CD4-positive, alpha-beta T cell treated with Interferon alpha-2 for 1 hour (primary cell): ENCODE measurements at places on chromosomes 16 and 17.

DNA sequence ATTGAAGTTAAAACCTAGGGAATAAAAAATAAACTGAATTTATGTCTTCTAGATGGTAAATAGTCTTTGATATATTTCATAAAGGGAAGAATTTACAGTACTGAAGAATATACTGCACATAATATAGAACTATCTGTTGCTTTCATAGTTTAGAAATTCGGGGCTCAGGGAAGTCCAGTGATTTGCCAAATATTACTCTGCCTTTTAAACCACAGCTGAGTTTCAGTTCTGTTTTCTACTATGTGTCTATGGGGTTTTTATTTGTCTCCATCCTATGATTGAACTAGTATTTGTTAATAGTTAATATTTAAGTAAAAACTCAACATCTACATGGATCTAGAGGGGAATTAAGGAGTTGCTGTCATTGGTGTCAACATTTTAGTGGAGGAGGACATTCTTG, 715.0 kb upstream of the CDH8 start:
- no peak for DNase-seq

DNA sequence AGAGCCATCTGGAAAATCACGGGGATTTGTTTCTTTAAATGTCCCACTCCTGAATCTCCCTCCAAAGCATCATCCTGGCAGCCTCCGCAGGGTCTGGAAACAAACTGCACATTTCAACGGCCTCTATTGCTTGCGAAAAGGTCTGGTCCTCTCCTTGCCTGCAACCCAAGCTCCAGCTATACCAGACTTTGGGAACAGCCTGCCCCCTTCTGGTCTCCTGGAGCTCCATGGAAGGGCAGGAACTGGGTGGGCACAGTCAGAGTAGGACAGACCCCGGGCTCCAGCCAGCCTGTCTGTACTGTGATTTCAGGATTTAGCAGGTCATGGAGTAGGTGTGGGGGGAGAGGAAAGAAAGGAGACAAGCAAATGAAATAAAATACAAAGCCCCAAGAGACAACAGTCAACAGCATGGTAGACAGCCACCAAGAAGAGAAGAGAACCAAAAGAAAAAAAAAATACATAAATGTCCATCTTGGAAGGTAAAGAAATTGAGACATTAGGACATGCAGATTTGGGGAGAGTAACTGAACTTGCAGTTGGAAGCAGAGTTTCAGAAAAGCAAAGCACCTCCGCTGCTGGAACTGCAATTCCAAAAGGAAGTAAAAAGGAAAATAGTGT, 2.7 kb downstream of the XYLT1 start:
- peak; percentile 51 for DNase-seq

DNA sequence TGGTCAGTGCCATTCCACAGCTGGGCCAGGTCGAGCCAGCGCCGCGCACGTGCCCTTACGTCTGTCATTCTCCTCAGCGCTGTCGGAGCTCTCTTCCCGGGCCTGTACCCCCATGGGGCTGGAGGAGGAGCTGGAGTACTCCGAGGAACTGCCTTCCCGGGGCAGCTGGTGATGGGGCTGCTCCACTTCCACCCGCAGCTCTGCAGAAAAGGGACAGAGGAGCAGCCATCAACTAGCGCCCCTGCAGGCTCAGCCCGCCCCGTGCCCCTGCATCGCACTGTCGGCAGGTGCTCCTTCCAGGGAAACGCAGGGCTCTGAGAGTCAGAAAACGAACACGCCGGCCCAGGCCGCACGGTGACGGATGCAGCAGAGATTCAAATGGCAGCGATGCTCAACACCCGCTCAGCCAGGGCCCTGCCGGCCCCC, 20.9 kb downstream of the MAP1LC3B start:
- DNase-seq: no peak

DNA sequence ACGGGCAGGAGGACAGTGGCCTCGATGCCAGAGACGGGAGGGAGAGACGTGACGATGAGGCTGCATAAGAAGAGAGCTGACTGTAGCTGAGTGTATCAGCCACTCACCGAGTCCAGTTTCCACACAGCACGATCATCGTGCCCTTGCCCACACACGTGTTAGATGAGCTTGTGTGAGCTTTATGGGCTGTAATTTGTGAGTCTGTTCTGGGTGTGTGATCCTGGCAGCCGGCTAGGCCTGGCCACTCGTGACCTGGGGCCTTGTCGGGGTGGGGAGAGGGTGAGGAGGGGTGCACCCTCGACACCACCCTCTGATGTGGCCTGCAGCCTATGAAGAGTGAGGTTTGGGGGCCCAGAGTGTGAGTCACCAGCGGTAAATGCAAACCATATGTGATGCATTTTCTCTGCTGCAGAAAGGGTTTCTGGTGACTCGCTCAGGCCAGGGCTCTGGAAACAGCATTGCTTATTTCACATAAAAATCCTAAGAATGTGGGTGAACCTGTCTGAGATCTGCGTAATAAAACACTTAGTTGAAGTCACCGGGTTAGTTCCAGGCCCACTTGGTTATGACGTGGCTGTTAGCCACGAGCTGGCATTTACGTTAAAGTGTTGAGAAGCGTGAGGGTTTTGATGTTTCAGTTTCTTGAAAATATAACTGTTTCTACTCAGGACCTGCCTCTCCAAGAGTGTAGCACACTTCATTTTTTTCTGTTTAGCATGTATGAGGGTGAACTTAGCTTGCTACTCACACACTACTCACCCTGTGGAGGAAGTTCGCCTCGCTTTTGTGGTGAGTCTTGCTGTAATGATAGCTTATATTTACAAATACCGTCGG, 4.2 kb downstream of the METRNL start:
- DNase-seq: peak; percentile 69

DNA sequence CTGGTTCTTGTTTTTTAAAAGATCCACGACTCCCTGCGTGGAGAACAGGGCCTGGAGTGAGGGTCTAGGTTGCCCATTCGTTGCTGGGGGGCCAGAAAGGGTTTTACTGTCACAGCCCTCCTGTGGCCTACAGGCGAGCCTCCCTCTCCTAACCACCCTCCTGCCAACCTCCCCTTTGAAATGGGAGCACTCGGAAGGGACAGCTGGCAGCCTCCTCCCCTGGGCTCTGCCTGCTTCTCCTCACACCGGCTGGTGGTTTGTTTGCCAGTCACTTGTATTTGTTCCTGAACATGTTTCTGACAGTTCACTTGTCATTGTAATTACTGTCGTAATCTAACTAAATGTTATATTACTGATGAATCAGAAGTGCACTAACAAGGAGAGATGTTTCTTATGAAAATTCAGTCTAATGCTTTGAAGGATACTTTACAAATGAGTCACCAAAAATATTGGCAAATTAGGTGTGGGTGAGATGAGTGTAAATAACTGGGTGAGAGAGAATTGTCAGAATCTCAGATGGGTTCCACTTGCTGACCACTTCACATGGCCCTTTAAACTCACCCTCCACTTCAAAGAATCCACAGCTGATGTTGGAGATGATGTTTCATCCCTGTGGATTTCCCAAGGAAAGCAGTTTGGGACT, 2.7 kb upstream of the SPPL2C start:
- DNase-seq: no peak

DNA sequence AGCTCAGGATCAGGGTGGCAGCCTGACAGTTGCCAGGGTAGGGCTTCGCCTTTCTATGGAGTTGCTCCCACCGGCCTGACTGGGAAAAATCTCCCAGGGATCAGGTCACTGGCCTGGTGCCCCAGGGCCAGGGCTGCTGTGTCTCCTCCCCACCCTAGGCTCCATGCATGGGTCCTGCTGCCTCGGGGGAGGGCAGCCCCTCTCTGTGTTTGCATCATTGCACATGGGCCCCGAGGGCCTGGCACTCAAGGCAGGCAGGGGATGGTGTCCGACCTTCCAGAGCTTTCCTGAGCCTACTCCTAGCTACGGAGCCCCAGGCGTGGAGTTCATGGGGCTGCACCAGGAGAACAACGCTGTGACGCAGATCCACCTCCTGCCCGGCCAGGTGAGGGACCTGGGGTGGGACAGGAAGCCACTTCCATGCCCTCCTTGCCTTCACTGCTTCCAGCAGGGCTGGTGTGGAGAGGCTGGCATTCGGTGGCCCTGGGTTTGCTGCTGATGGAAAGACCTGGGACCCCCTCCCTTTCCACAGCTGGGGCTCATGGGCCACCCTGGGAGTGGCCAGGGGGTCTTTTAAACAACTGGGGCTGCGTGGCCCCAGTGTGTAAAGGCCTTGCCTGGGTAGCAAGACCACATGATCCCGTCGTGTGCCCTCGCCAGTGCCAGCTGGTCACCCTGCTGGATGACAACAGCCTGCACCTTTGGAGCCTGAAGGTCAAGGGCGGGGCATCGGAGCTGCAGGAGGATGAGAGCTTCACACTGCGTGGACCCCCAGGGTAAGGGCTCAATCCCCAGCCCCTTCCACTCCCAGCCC, 29.5 kb upstream of the MYO15B start:
- DNase-seq: no peak

DNA sequence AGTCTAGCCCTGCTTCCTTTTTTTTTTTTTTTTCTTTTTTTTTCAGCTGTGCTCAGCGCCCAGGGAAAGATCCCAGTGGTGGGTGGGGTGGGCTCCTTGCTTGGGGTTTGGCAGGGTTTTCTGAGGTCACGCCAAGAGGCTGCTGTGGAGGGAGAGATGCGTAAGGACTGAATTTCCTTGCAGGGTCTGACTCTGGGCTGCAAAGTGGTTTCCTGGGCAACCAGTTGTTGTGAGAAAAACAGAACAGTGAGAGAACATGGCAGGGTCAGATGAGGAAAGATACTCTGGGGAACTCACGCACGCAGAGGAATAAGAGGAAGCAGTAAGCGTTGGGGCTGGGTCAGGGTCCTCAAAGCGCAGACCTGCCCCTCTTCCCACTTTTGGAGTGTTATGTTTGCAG, 119.5 kb downstream of the IRF8 start:
- DNase-seq: peak; percentile 39

DNA sequence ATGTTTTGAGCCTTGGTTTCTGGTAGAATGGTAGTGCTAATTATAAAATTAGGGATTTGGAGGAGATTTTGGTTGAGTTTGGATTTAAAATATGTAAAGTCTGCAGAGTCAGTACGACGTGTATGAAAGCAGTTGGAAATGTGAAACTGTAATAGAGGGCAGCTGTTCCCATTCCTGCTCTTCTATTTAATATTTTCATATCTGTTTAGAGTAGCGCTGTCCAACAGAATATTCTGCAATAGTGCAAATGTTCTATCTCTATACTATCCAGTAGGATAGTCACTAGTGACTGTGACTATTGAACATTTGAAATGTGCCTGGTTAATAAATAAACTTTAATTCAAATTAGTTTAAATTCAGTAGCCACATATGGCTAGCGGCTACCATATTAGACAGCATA, 443.4 kb upstream of the SOX9 start:
- no peak for DNase-seq

DNA sequence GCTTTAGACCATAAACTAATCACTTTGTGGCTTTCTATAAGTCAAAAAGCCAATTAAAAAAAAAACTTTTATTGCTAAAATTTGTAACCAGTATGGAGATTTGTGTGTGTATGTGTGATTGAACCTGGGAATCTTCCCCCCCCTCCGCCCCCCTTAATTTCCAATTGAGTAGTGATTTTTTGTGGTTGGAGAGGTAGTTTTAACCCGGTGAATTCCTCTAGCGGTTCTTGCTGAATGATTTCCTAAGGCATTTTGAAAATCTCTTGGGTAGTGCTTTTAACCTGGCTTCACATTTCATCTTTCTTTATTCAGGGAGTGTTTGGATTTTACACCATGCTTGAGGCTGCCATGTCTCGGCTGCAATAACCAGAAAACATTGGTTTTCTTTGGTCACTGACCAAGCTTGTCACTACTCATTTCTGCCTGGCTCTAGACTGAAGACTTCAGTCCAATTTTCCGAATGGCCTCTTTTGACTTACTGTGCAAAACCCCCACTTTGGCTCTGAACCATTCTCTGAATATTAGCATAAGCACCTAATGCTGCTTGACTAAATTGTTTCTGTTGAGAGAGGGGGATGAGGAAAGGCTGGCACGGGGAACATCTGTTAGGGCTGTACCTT, 35.6 kb downstream of the PRKCA start:
- no peak for DNase-seq

GRCh38 chr17:17527956-17528500, 31.8 kb upstream of the RASD1 start:
- no peak for DNase-seq

GRCh38 chr17:42016411-42016831, 818 bp downstream of the DNAJC7 start:
- peak; percentile 15 for DNase-seq

DNA sequence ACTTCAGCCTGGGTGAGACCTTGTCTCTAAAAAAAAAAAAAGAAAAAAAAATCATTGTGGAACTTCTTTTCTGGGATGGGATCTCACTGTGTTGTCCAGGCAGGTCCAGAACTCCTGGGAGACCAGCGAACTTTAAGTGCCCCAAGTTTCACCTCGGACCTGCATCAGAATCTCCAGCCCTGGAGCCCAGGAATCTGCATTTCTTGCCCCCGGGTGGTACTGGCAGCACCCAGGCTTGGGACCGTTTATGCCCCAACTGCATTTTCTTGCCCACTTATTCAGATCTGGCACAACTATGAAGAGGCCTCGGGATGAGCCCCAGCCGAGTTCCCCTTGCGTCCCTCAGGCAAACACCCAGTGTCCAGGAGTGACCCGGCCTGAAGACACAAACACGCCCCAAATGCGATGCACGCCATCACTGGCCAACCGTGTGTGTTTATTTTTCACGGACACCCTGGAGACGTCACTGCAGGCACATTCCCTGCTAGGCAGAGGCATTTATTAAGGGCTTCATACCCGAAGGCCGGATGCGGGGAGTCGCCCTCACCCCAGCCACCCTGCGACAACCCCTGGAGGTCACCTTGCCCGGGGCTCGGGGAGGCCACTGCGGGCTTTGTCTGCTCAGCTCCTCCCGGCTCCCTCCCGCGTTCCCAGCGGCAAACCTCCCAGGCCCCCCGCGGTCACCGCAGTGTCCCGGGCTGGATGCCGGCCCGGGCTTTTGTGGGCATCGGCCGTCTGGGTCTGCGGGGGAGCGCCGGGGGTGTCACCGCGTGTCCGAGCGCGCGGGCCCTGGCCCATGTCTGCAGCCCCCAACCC, 684 bp upstream of the SPIRE2 start:
- DNase-seq: no peak

DNA sequence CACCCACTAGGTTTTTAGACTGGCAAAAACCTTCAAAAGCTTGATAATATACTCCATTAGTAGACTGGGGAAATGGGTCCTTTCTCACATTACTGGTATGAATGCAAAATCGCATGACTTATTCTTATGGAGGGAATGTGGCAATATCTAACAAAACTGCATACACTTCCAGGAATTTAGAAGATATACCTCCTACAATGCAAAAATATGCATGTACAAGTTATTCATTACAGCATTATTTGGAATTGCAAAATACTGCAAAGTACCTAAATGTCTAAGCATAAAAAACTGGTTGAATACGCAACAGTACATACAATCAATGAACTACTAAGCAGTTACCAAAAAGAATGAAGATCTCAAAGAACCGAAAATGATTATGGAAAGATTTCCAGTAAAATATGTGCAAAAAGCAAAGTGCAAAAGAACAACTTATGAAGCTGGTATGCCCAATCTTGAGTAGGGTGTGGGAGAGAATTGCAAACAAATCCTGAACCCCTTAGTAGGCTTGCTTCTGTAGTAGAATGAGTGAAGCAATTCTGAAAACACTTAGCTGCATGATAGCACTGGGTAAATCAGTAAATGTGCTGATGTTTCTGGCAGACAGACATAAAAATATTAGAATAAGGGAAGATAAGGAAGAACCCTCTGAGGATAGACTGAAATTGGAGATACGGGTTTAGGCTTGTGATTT, 180.1 kb downstream of the PARN start:
- DNase-seq: no peak

- DNase-seq: no peak
Observed at GRCh38 chr16:79069633-79070032, 530.9 kb downstream of the MAF start.
